ENCODE measurements at places on chromosomes 11 and 22.

- DNase-seq = no peak
Measured at GRCh38 chr22:48803171-48803947, 1024.3 kb downstream of the BRD1 start.

GRCh38 chr11:87366346-87366745 is 328.6 kb downstream of the TMEM135 start:
- DNase-seq = no peak

DNA sequence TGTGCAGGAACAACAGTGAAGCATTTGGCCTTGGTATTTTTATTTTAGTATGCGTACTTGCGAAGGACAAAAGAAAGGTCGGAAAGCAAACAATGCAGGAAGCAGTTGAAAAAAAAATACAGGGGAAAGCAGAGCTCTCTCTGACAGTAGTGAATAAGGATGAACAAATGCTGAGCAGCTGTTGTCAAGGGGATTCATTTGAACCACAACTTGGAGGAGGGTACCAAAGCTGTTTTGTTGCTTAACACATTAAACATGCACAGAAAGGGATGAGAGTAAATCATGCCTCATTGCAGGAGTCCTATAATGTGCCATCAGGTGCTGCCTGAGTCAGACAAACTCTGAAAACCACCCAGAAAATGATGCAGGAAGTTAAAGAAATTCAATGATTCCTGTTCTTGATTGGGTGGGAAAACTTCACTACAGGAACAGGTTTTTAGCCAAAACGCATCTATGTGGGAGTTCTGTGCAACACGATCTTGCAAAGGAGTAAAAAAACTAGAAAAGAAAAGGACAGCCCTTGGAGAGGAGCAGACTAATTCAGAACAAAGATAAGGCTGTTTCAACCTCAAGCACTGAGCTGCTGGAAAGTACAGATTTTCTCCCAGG is 2113.5 kb downstream of the LRRC4C start:
- no peak for DNase-seq

DNA sequence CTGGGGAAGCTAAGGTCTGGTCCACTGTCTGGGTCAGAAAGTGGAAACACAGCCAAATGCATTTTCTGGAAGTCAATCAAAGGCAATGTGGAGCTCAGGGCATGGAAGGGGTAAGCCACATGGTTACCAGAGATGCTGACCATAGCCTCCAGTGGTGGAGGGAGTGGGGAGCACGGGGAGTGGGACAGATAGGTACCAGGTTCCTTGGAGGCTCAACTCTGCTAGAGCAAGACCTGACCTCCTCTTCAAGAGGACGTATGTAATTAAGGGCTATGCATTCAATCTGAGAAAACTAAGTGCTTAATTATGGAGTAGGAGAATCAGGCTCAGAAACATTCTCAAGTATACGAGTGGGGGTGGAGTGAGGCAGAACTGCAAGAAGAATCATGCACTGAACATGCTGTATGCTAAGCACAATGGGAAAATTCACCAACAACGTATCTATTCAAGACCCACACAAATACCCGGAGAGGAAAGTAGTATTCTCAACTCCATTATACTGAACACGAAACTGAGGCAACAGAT is 65.2 kb upstream of the PHOX2A start:
- DNase-seq = no peak

GRCh38 chr11:61880454-61880853 is 10.9 kb downstream of the FADS3 start:
- no peak for DNase-seq

DNA sequence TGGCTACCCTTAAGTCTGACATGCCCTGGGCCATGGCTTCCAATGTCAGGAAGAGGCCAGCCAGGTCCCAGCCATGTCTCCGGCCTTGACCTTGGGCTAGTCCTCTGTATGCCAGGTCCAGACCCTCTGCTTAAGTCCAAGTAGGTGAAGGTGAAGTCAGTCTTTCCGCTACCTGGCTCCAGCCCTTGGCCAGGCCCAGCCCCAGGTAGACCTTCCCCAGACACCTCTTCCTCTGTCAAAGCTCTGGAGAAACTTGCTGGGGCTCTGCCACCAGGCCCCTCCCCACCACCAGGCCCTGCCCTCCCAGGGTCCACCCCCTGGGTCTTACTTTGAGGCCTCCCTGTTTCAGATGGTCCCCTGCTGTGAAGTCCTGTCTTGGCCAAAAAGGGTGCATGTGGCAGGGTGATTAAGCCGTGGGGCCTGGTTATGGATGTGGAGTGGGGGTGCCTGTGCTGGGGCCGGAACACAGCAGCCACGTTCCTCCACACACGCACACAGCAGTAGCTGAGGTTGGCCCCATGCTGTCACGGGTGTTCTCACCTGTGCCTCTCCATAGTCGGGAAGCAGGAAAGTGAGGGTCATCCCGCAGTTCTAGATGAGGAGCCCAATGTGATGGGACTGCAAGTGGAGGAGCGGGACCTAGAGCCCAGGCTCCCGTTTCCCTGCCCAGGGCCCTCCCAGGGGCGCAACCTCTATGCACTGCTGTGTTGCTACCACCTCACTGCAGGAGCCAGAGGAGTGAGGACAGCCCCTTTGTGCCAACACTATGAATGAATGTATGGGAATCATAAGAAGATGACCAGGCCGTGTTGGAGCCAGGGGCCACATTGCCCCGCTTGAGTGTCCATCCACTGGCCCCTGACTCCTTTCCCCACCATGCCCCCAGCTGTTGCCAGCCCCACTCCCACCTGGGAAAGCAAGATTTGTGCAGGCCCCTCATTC is 72.2 kb downstream of the LINC01488 start:
- no peak for DNase-seq

DNA sequence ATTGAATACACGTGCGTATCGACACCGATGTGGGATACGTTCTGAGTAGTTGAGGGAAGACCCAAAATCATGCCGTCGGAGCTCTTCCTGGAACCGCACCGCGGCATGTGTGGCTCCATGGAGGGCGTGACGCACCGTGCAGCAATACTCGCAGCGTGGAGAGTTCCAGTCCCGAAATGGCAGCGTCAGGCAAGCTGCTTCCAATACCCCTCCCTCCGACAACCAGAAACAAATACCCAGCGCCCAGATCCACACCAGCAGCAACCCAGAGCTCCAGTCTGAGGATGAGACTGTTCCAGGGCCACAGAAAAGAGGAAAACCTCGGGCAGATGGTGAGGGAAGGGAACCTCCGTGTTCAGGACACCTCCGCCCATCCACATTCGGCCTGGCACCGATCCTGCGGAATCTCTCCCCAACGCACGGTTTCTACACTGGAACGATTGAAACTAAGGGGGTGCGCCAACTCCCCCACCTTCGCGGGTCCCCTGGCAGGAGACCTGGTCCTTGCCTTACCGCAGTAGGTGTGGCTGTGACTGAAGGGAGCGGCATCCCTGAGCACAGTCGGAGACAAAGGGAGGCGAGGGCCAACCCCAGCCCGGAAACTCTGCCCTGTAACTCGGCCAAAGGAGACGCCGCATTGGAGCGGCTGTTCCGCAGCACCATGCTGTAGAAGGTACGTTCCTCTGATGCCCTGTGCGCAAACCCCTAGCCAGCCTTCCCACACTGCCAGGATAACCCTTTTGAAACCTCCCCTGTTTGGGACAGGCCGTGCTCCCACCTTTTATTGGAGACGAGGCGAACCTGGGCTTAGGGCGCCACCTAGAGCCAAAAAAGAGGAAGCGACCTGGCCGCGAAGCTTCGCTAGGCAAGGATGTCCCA is 28.2 kb downstream of the DBX1 start:
- peak; percentile 15 for DNase-seq

DNA sequence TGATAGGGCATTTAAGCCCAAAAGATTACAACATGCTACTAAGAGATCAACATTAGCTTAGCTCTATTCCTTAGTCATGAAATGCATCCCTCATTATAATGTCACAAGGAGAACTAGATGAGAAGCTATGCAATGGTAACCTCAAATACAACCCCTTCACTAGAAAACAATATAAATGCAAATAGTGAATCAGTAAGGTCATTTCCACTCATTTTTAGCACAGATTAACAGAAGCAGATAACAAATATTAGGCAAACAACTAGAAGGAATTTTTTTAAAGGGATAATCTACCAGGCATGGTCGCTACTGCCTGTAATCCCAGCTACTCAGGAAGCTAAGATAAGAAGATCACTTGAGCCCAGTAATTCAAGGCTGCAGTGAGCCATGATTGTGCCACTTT is 28.2 kb downstream of the SIK3 start:
- no peak for DNase-seq

DNA sequence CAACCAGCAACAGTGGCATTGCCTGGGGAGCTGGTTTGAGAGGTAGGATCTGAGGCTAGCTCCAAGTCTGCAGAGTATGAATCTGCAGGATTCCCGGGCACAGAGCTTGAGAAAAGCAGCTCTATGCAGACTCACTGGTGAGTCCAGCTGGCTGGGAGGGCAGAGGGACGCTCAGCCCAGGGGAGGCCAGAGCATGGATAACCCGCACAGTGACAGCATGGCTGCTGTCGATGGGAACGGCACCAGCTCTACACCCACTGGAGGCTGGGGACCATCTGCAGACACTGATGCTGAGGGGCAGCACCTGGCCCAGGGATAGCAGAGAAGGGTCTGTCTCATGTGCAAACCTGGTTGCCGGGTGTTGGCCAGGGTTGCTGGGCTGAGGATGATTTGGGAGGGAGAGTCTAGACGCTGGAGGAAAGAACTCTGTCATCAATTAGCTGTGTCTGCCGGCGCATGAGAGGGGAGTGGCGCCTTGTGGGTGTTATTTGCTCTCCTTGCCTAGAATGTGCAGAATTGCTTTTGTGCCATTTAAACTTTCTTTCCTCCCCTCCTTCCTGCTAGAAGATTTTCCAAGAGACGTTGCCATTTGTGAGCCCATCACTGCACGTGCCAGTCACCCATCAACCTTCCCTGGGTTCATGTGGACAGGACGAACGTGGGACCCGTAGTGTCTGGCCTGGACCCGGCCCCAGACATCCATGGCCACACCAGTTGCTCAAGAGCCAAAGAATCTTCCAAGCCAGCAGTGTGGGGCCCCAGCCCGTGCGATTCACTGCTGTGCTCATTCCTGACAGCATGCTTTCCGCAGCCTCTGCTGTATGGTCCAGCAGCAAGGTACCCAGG is 19.1 kb upstream of the LINC01488 start:
- no peak for DNase-seq

DNA sequence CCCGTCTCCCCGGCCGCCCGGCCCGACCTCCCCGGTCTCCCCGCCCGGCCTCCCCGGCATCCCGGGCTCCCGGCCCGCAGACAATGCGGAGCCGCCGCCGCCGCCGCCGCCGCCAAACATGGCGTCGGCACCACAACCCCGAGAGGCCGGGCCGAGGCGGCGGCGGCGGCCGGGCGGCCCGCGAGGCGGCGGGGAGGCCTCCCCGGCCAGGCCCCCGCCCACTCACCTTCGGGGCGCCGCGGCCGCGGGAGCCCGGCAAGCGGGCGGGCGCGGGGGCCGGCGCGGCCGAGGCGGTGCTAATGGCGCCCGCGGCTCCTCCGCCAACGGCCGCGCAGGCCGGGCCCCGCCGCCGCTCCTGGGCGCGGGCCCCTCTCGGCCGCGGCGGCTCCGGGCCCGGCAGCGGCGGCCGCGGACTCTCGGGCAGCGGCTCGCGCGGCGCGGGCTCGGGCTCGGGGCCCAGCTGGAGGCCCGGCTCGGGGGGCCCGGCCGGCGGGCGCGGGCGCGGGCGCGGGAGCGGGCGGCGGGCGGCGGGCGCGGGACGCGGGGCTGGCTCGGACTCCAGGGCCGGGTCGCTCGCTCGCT is 311 bp downstream of the BRD1 start:
- no peak for DNase-seq

- no peak for DNase-seq
Measured at GRCh38 chr11:134250246-134250645, 2.9 kb downstream of the THYN1 start.

Data from Jurkat, Clone E6-1 (cell line).